ENCODE measurements at places on chromosomes 3 and 15. TPM values are rescaled to one million over a fixed set of nuclear protein-coding genes. Genes with fewer than 3 reads are reported as not detected.

Gene GOLGA8N
- 68.0 TPM for total RNA-seq

Gene HOMER2
- 89.1 TPM for total RNA-seq

Gene AP3B2
- 2.1 TPM for total RNA-seq

Gene EFCAB12
- 0.67 TPM for total RNA-seq

Gene RTP3
- total RNA-seq, result not detected

Gene MRPS25
- total RNA-seq, result 82.3 TPM

Gene THBS1
- total RNA-seq, result 92.2 TPM

- no peak for DNase-seq
- H3K27ac ChIP-seq, result no peak overlapping the region
- no peak overlapping the region for H3K4me3 ChIP-seq
- H3K27me3 ChIP-seq, result no peaks in the 10 kb centered on the region
Observed at GRCh38 chr3:53147903-53148400, 13.1 kb upstream of the PRKCD start.

DNA sequence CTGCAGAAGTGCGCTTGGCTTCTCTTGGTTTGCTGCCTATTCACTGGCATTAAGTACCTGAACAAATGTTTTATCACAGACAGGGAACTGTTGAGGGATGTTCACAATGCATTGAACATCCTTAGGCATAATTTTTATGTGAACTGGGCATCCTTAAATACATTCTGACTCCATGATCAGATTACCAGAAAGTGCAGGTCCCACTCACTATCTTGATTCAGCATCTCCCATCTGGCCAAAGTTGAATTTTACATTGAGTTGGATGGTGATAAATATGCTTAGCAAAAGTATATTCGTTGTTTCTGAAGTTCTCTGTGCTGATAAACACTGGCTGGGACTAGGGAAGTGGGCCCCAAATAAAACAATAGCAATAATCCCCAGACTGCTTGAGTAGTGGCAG is 108.5 kb downstream of the RBMS3 start:
- H3K36me3 ChIP-seq, result no peaks in the 10 kb centered on the region
- peaks cover 22% of the 10 kb centered on the region for H3K4me1 ChIP-seq
- H3K27me3 ChIP-seq, result no peaks in the 10 kb centered on the region

DNA sequence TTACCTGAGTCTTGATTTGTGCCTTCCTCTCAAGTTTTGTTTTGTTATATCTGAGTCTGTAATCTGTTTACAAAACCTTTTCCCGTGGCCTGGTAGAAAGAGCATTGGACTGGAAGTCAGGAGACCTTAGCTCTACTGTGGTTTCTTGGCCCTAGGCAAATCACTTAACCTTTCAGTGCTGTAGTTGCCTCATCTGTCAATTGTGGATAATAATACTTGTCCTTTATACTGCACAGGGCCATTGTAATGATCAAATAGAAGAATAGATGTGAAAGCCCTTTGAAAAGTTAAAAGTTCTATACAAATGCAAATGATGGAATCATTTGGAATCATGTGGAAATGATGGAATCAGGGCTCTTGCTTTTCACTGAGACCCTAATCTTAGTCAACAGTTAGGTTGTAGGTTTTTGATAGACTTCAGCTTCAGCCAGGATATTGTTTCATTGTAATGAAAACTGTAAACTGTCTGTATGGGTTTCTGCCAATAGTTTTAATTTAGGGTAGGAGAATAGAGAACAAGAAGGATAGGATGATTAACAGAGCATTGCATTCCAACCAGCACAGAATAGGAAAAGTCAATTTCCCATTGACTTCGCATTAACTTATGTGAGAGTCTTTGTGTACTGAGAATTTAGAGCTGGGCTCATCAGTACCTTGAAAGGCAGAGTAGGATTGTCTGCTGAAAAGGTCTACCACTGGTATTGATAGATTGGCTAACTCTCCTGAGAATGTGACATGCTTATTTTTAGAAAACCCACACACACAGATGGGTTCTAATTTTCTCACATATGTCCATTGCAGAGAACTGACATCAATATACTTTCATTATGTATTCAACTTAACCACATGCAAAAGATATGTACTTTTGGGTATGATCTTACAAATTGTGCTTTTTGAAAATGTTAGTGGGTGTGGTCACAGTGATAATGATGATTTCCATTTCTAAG is 21.8 kb downstream of the MAP2K5 start:
- no peak for DNase-seq
- H3K36me3 ChIP-seq, result peaks cover 4% of the 10 kb centered on the region

GRCh38 chr3:138383715-138384465 is 35.5 kb downstream of the MRAS start:
- no peak overlapping the region for H3K4me3 ChIP-seq
- H3K27me3 ChIP-seq, result no peaks in the 10 kb centered on the region
- H3K4me1 ChIP-seq, result peaks cover 38% of the 10 kb centered on the region
- H3K27ac ChIP-seq, result peak overlapping the region; percentile 95
- no peaks in the 10 kb centered on the region for H3K36me3 ChIP-seq

DNA sequence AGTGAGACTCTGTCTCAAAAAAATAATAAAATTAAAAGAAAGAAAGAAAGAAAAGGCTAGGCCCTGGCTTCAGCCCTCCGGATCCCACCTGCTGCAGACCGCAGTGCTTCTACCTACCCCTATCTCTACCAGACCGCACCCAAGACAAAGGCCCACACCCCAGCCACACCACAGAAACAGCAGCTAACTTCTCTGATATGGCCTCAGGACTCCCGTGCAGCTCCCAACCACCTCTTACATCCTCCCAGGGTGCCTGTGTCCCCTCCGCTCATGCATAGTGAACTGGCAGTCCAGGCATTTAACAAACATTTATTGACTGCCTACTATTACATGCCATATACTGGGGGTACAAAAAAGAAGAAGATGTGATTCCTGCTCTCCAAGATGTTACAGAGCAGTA is 6.9 kb upstream of the HTR3C start:
- H3K4me1 ChIP-seq, result no peaks in the 10 kb centered on the region
- no peak for DNase-seq
- H3K36me3 ChIP-seq, result no peaks in the 10 kb centered on the region
- no peak overlapping the region for H3K4me3 ChIP-seq

- H3K27ac ChIP-seq, result no peak overlapping the region
- H3K4me3 ChIP-seq, result no peak overlapping the region
- H3K36me3 ChIP-seq, result no peaks in the 10 kb centered on the region
- H3K4me1 ChIP-seq, result no peaks in the 10 kb centered on the region
Observed at GRCh38 chr15:39497016-39497758, 83.7 kb upstream of the THBS1 start.

DNA sequence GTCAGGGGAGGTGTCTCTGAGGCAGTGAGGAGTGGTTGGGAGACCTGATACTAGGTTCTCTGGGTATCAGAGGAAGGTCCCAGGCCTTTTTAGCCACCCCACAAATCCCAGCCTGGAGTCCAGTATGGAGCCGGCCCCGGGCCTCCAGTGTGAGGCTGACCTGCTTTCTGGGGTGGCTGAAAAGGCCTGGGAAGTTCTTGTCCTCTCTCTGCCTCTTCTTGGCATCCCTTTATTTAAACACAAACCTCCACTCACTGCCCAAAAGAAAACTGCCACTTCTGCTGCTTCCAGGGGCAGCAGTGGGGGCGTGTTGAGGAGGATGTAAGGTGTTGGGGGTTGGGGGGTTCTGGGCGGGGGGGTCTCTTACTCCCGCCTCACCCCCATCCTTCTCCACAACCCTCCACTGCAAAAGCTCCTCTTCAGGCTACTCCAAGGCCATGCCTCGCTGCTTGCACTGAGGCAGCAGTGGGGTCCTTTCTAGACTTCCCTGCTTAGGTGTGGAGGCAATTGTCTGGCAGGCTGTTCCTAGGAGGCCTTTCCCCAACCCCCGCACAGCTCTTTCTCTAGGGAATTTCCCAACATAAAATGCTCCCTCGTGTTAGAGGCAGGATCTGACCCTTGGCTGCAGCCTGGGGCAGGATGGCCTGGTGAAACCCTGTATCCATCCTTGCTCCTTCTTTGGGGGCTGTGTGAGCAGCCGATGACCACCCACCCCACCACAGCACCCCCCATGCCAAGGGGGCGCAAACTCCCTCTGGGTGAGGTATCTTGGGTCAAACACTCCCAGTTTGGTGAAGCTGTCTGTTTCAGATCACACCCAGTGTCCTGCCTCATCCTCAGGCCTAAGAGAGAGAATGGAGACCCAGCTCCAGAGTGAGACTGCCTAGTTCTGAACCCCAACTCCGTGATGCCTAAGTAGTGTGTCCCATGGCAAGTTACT is 12.1 kb upstream of the RAD18 start:
- no peak overlapping the region for H3K27ac ChIP-seq
- no peak overlapping the region for H3K4me3 ChIP-seq
- no peak for DNase-seq
- no peaks in the 10 kb centered on the region for H3K36me3 ChIP-seq

- H3K36me3 ChIP-seq, result no peaks in the 10 kb centered on the region
- DNase-seq, result no peak
- H3K27ac ChIP-seq, result no peak overlapping the region
- H3K4me1 ChIP-seq, result peaks cover 19% of the 10 kb centered on the region
- no peaks in the 10 kb centered on the region for H3K27me3 ChIP-seq
Observed at GRCh38 chr3:134244921-134245320, 5.7 kb downstream of the RYK start.
